IPS DF 19.7 (cell line): ENCODE measurements at places on chromosomes 4 and X.

GRCh38 chr4:177108708-177109107 lies 201.0 kb upstream of the NEIL3 start:
- no peak for DNase-seq

GRCh38 chrX:136354201-136354600 lies 53.4 kb downstream of the ADGRG4 start:
- no peak for DNase-seq

- no peak for DNase-seq
Measured at GRCh38 chrX:151825007-151825406, 87.7 kb upstream of the MAGEA4 start.

DNA sequence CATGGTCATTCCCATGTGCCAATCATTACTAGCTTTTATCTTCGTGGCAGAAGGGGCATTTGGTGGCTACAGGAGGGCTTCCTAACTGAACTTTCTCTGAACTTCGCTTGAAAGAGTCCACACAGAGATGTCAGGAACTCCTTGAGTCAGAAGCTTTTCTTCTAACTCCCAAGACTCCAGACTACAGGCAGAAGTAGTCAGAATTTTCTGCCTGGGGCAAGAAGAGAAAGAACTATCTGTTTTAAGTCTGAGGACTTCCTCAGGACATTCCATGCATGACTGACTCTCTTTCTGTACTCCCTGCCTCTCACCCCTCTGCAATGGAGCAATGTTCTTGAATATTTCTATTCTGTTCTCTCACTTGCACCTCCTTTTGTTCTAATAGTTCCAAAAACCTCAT lies 170.5 kb upstream of the TBC1D9 start:
- no peak for DNase-seq

DNA sequence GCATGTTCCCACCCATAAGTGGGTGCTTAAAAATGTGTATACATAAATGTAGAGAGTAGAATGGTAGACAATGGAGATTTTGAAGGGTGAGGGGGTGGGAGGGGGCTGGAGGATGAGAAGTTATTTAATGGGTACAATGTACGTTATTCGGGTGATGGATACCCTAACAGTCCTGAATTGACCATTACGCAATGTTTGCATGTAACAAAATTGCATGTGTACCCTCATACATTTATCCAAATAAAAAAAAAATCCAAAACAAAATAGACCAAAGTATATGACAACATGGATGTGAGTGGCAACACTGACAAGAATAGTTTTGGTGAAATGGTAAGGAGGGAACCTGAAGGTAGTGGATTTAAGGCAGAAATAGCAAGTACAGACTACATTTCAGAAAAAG lies 63.7 kb downstream of the LARP7 start:
- DNase-seq = no peak

DNA sequence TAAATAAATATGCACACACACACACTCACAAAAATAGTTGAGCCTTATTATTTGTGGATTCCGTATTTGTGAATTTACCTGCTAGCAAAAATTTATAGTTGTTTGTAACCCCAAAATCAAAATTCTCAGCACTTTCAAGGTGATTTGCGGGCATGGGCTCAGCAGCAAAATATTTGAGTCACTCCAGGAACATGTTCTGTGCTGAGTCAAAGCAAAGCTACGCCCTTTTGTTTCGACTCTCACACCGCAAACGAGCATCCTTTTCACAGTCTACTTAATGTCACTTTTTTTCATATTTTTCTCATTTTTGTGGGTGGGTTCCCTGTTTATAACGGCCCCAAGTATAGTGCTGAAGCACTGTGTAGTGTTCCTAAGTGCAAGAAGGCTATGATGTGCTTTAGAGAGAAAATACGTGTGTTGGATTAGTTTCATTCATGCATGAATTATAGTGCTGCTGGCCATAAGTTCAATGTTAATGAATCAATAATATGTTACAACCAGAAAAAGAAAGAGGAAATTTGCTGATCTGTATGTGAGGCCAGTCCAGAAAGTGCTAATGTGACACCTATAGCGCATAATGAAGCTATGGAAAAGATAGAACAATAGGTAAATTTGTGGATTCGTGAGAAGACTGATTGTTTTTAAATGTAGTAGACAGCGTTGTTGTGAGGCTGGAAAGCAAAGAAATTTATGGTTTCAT lies 723.2 kb upstream of the AGA start:
- DNase-seq = no peak

- DNase-seq = no peak
Measured at GRCh38 chrX:67693928-67694327, 150.1 kb downstream of the AR start.

DNA sequence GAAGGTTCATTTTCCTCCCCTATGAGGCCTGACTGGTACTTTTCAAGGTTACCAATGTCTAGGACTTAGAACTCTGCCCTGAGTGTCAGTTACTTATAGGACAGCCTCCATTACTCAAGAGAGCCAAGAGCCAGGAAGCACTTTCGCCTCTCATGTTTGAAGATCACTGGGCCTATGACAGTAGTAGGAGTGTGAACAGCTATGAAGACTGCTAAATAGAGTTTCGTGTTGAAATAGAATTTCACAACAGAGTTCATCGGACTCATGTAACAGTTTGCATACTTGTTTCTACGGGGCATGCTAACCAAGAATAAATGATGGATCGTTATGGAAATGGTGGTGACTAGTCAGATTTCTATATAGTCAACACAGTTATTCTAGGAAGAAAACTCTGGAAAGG lies 97.8 kb upstream of the GPC4 start:
- DNase-seq = no peak

DNA sequence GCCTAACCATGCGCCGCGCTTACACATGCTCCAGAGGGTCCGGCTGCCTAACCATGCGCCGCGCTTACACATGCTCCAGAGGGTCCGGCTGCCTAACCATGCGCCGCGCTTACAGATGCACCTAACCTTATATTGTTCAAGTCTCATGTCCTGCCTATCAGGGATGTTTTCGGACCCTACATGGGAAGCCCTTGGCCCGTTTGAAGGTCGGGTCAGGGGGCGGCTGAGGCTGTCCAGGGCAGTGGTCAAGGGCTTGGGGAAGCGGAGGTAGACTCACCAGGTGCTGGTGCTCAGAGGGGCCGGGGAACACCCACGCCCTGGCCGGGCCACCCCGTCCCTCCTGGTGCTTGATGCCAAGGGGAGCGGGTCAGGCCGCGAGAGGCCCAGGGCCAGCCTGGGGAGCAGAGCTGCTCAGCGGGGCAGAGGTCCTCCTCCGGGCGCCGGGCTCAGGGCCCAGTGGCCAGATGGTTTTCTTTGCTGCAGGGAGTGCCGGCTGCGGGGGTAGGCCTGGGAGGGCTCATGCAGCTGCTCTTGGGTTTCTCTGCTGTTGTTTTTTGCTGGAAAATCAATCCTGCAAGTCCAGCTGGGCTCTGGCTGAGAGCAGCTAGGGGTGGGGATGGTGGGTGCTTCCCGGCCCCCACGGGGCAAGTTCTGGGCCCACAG lies 35.4 kb upstream of the SPON2 start:
- no peak for DNase-seq

- DNase-seq = no peak
Measured at GRCh38 chr4:67785528-67785927, 31.3 kb upstream of the GNRHR start.

- no peak for DNase-seq
Measured at GRCh38 chr4:38084877-38085711, 124.9 kb downstream of the PTTG2 start.

GRCh38 chr4:83556006-83556707 lies 20.2 kb downstream of the GPAT3 start:
- DNase-seq = no peak

- DNase-seq = no peak
Measured at GRCh38 chr4:188722911-188723310, 583.7 kb downstream of the TRIML1 start.

GRCh38 chr4:183876268-183876934 lies 28.7 kb upstream of the STOX2 start:
- no peak for DNase-seq
